Hematopoietic multipotent progenitor cell treated with erythropoietin and hydrocortisone succinate and interleukin-3 and kit ligand, for 17 days (in vitro differentiated cells): ENCODE measurements at places on chromosomes 3 and 15.

- DNase-seq: no peak
Observed at GRCh38 chr3:24302396-24302795, 192.3 kb downstream of the THRB start.

DNA sequence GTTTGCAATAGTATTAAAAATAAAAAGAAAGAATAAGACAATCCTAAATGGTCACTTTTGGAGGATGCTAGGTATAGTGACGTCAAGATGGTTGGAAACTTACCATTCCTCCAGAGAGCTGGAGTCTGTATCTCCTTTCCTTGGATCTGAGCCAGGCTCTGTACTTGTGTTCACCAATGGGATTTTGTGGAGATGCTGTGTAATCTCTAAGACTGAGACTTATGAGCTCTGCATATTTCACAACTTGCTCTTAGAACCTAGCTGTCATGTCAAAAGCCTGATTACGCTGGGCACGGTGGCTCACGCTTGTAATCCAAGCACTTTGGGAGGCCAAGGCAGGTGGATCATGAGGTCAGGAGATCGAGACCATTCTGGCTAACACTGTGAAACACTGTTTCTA is 126.8 kb upstream of the CLSTN2 start:
- DNase-seq: no peak

DNA sequence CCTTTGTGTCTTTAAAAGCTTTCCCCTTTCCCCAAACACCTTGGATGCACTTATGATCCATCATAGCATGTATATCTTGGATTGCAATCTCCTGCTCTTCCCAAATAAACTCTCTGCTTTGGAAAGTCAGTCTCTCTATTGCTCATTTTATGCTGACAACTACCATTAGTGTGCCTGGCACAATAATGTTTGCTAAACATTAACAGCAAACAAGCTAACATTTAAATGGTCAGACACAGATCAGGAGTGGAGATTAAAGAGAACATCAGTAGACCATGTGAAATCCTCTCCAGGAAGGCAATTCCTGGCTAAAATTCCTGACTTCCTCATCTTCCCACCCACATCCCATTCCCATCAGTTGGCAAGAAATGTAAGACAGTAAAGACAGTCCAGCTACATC is 44.3 kb upstream of the EIF1B start:
- DNase-seq: no peak

DNA sequence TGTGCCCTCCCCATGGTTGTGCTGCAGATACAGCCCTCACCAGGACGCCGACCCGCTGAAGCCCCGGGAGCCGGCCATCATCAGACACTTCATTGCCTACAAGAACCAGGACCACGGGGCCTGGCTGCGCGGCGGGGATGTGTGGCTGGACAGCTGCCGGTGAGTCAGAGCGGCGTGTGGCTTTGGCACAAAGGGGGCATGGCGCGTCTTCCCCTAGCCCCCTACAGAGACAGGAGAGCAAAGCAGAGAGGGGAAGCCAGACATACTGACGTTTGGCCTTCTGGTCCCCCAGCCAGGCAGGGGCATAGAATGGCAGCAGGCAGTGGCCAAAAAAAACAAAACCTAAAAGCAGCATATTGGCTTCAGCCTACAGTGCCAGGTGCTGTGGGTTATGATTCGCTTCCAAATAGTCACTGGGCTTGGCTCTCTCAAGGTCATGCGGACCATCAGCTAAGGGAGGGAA is 64.0 kb downstream of the MESD start:
- DNase-seq: no peak

DNA sequence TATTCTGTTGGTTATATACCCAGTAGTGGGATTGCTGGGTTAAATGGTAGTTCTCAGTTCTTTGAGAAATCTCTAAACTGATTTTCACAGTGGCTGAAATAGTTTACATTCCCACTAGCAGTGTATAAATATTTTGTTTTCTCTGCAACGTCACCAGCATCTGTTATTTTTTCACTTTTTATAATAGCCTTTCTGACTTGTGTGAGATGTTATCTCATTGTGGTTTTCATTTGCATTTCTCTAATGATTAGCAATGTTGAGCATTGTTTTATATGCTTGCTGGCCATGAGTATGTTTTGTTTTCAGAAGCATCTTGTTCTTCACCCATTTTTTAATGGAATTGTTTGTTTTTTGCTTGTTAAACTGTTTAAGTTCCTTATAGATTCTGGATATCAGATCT is 612.7 kb upstream of the SGO1 start:
- no peak for DNase-seq

- no peak for DNase-seq
Observed at GRCh38 chr15:35043373-35044095, 41.6 kb downstream of the NANOGP8 start.

GRCh38 chr3:119340446-119340845 is 46.3 kb downstream of the ARHGAP31 start:
- DNase-seq: no peak

DNA sequence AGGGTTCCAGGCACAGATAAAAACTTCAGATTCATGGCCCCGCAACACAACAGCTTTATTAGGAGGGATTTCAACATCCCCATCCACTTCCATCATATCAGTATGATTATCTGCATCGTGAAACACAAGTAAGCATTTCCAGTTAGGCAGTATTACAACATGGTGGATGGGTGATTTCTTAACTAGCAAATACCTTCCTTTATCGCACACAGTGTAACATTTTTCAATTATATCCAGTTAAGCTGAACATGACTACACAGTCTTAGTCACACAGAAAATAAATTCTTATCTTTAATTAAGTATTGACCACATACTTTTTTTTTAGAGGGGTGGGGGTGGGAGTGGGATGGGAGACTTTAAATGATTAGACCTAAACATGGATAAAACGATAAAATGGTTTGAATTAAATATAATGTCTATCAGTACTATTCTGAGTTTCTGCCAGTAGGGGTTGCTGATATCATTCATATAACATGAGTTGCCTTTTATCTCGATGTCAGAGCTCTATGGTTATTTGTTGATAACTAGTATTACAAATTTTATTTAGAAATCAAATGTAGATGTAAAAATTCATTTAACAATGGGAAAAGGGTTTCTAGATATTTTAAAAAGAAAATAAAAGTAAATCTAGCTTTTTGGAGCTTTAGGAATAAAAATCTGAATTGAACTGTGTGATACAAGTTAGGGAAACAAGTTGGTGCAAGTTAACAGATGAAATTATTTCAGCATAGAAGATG is 146.6 kb downstream of the TBL1XR1 start:
- peak; percentile 75 for DNase-seq

- DNase-seq: no peak
Observed at GRCh38 chr3:77885381-77885780, 845.5 kb downstream of the ROBO2 start.

- no peak for DNase-seq
Observed at GRCh38 chr3:46360907-46361306, 7.0 kb downstream of the CCR2 start.

DNA sequence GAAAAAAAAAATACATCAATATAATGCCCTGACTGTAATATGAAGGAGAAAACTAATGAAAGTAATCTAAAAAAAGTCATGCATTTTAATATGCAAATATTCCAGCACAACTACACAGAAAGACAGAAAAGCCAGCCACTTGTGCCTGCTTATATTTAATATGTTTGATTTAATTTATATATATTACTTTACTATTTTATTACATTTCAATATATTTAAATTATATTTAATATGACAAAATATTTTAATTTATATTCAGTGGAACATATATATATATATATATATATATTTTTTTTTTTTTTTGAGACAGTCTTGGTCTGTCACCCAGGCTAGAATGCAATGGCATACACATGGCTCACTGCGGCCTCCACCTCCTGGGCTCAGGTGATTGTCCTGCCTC is 14.1 kb upstream of the SAMD7 start:
- no peak for DNase-seq

DNA sequence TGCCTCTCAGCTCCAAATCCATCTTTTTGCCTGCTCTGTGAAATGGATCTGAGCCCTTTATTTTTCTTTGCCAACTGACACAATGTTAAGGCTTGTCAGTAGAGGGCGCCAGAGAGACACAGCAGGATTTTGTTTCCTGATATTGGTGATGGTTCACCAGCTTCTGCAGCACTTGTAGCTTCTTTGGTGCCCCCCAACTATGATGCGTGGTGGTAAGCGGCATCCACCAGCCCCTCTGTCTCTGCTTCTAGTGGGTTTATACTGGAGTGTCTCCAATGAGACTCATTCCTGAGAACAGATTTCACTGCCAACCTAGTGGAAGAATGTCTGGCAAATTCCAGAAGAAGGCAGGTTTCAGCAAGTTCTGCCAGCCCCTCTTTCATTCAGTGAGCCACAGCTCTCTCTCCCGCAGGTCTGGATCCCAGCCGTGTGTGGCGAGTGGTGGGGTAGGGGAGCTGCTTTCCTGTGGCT is 471.9 kb upstream of the FRG2C start:
- peak; percentile 59 for DNase-seq

DNA sequence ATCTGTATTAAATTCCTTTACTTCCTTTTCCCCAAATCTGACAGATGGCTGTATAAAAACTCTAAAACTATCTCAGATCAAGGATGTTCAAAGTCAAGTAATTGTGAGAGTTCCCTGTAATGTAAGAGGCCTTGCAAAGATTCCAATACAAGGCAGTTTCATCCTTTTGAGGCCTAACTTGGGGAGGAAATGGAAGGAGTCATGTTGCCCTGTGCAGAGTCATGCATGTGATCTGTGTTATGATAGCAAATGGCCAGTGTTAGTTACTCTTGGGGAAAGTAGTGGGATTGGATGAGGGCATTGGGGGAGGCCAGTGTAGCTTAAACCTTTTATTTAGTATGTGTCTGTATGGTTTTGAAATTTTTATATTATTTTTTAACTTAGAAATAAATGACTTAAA is 23.7 kb upstream of the FBXL22 start:
- peak; percentile 17 for DNase-seq

DNA sequence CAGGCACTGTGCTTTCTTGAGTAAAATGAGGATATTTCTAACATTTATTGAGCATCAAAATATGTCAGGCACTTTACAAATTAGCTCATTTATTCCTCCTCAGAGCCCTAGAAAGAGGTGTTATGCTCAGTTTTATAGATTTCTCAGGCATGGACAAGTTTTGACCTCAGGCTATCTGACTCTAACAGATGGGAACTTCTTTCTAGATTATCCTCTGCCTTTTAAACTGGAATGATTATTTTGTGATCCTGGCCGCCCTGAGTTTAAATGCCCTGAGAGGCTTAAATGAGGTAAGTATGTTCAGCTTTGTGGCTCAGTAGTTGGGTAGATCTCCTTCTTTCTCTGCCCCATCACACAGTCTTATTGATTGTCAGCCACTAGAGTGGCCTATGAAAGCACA is 32.3 kb upstream of the ATP1B3 start:
- DNase-seq: peak; percentile 40
